ENCODE measurements at places on chromosomes 1 and 21.

DNA sequence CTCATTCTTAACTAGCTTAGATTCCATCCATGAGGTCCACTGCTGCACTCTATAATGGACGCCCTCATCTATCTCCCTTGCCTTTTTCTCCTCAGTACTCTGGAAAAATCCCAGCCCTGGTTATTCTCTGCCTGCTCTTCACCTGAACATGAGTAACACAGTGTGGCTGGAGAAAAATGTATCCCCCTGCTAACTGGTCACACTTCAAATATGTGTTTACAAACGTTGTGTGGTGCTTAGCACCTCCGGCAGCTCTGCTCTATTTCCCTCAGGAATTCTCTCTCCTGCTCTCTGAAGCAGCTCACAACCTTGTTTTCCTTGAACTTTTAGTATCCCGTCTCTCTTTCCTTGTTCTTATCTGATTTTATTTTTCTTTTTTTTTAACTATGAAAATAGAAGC is 4.1 kb downstream of the SCCPDH start:
- no peak for DNase-seq

DNA sequence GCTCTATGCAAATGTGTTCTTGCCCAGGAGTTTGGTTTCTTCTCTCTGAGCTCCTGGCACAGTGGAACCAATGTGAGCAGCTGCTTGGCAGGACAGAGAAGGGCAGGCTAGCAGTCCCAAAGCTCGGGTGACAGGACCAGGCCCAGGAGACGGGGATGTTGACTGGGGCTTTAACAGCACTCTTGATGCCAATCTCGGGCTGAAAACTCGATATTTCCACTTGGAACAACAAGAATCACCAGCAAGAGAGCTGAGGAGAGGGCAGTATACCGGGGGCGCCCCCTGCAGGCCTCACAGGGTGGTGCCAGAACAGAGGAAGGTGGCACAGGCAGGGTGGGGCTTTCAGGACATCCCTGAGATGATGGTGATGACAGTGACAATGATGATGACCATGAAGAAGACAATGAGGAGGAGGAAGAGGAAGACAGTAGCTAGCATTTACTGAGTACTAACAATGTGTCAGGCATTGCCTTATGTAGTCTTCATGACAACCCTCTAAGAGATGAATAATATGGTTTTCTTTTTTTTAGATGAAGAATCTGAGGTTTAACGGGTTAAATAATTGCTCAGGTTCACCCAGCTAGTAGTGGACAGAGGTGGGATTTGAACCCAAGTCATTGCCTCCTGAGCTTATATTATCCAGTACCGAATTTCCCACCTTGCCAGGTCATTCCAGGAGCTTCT is 2.7 kb upstream of the KCNJ9 start:
- DNase-seq = peak; percentile 52

DNA sequence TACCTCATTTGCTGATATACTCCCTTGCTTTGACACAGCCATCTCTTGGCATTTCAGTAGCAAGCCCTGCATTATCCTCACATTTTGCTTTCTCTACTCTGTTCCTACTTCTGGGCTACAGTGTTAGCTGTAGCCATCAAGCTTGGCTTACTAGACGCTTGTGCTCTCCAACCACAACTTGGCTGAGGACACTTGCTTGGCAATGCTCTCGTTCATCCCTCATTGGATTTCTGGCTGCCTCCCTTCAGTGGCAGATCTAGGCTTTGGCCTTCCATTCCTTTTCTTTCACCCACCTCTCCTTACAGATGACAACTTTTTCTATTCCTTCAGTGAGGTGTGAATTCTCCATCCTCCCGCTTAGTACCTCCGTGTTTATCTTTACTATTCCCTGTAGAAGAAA is 428.7 kb upstream of the LRRC7 start:
- no peak for DNase-seq

GRCh38 chr1:248776991-248777390 is 21.4 kb upstream of the LYPD8 start:
- no peak for DNase-seq

GRCh38 chr1:216750961-216751360 is 27.7 kb upstream of the ESRRG start:
- DNase-seq = no peak

- peak; percentile 62 for DNase-seq
Measured at GRCh38 chr1:205791568-205792180, 16.4 kb upstream of the RAB29 start.

DNA sequence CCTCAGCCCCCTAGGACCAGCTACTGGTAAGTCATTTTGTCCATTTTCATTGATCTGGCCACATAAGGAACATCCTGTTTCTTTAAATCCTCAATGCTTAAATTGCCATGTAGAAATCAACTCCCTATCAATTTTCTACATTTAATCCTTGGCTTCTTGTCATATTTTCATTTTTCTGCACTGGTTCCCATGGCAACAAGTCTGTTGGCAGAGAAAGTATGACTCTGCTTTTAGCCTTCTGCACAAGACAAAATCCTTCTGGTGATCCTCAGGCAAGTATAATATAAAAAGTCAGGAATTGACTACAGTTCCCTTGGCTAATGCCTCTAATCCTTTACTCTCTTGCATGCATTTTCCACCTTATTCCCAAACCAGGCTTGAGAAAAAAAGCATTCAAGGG is 65.0 kb downstream of the LRRC40 start:
- DNase-seq = no peak

- no peak for DNase-seq
Measured at GRCh38 chr1:52659851-52660596, 27.1 kb downstream of the SHISAL2A start.

DNA sequence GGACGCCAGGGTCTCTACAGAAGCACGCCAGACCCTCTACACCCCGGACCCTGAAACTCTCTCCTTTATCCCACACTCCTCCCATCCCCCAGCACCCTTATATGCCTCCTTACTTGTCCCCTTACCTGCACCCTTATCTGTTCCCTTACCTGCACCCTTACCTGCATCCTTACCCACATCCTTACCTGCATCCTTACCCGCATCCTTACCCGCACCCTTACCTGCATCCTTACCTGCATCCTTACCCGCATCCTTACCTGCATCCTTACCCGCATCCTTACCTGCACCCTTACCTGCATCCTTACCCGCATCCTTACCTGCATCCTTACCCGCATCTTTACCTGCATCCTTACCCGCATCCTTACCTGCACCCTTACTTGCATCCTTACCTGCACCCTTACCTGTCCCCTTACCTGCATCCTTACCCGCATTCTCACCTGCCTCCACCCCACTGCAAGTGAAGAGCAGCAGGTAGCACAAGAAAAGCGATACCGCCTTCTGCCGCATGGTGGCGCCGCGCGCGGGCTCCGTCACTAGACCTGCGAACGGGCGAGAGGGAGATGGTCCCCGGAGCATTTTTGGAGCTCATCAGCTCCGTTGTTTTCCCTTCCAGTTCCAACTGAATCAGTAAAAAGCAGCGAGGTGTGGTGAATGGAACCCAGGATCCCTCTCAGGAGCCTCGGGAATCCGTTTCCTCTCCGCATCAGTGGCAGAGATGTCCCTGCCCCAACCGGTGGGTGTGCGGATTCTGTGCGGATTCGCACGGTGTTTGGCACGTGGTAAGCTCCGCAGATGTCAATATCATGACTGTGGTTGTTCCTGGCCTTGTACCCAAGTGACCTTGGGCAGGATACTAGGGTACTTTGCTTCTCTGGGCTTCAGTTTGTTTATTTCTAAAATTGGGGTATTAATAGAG is 2.9 kb downstream of the IFI6 start:
- peak; percentile 87 for DNase-seq

- DNase-seq = no peak
Measured at GRCh38 chr1:93575621-93576284, 105.9 kb downstream of the BCAR3 start.

DNA sequence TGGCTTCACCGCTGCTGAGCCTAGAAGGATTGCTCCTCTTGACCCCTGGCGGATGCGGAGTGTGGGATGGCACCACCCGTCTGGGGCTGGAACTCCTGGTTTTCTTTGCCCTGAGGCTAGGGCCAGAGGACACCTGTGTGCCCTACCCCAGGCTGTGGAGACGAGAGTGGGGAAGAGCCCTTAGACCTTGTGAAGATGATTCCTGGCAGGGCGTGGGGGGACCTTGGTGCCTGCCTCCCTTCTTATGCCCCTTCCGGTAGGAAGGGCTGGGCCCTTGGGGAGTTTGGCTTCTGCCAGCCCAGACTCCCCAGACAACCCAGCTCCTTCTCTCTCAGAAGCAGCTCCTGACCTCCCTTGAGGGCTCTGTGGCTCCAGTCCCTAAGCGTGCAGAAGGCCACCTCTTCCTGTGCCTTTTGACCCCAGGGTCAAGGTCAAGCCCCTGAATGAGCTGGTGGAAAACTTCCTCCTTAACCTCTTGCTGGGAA is 891 bp downstream of the RPS6KA1 start:
- DNase-seq = no peak

GRCh38 chr1:183758913-183759312 is 46.0 kb upstream of the RGL1 start:
- no peak for DNase-seq

DNA sequence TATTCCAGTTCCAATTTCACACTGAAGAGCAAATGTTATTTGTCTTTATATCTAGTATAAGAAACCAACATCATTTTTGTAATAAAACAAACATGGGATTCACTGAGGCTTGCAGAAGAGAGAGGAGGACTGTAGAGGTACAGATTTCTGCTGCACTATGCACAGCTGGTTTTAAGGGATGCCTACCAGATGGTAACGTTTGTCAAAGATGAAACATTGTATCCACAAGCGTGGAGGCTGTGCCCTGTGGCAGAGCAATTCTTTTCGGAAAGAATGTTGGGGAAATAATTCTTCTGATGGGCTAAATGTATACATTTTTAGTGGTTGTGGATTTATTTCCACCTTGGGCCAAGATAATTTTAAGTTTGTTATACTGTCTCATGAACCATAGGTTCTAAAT is 272.4 kb downstream of the DUSP10 start:
- DNase-seq = no peak

GRCh38 chr1:26784023-26784871 is 3.5 kb upstream of the PIGV start:
- DNase-seq = no peak

DNA sequence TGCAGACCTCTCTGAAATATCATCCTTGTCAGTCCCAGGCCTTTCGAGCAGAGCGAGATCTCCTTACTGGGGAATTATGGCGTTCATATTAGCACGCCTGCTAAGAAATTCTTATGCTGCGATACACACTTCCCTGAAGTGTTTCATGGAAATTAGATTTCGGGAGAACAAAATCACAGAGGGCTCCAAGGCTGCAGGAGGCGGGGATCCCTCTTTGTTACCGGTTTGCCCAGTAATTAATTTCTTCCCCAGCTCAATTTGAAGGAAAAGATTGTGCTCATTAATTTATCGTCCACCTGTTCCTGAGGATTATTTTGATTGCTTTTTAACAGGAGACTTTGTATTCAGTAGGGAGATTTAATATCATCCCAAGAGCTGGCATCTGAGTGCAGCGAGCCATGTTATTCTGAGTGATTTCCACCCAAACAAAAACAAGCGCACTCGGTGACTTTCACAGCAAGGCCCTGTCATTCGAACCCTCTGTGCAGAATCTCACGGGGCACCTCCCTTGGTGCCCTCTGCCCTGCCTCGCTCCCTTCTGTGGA is 202.3 kb upstream of the GALNT2 start:
- DNase-seq = no peak

GRCh38 chr1:46556822-46557221 is 5.4 kb upstream of the KNCN start:
- DNase-seq = no peak

DNA sequence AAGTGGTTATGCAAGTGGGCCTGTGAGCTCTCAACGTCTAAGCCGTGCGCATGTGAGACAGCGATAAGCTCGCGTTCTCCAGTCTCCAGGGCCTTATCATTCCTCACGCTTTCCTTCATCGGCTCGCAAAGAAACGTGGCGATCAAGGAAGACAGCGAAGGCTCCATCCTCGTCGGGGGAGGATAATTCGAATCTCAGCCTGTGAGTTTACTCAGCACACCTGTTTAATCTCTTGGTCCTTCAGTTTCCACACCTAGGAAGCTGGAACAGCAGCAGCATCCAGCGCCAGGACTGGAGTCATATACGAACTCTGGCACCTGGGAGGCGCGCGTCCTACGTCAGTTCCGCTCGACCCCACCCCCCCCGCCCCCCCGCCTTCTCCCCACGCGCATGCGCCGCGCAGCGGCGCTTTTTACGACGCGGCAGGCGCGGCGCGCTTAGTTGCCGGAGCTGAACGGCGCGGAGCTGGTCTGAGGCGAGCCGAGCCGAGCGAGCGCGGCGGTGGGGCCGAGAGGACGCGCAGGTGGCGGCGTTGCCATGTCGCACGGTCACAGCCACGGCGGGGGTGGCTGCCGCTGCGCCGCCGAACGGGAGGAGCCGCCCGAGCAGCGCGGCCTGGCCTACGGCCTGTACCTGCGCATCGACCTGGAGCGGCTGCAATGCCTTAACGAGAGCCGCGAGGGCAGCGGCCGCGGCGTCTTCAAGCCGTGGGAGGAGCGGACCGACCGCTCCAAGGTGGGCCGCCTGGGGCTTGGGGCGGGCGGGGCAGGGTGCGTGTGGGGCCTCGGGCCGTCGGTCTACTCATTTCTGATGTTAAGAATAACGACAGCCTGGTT is at the start of gene PITHD1:
TSS of gene PITHD1 (plus strand) at position 440 of the 836 bp plus-strand sequence. CDS start at position 538, 98 bp downstream.
- DNase-seq = peak; percentile 75

GRCh38 chr1:17229379-17229778 is 19.5 kb upstream of the PADI3 start:
- no peak for DNase-seq

DNA sequence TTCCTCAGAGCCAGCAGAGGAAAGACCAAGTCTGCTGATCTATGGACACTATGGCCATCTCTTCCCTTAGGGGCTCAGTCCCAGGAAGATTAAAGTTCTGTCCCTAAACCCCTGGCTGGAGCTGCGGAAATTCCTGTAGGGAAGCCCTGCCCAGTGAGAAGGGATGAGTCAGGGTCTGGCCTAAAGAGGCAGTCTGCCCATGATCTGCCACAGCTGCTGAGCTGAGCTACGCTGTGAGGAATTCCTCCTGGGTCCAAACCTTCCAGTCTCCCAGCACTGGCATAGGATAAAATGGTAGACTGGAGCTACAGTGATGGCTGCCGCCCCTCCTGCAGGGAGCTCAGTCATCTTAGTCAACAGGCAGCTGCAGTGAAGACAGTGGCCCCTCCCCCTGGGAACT is 213.7 kb downstream of the BRINP2 start:
- no peak for DNase-seq

- DNase-seq = no peak
Measured at GRCh38 chr1:31031330-31032143, 34.0 kb downstream of the PUM1 start.

GRCh38 chr1:111236379-111236778 is 8.9 kb downstream of the CHI3L2 start:
- no peak for DNase-seq

GRCh38 chr1:101587741-101588140 is 350.9 kb downstream of the S1PR1 start:
- no peak for DNase-seq
